ENCODE measurements at places on chromosomes 1 and 21.

DNA sequence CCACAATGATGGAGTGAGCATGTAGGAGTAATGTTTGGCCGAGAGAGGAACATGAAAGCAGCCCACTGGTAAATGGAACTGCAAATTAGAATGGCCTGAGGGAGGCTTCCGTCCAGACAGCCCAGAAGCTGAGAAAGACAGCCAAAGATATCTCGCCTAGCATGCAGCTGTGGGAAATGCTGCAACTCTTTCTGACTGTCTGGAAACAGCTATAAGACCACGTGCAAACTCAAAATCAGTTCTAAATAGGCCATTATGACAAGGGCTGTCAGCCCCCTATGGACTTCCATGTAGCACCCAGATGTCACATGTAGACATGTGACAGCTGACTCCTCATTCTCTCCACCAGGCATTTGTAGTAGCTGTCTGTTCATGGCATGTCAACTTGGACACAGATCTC lies 62.9 kb upstream of the ATP1A1 start:
- DNase-seq: no peak

- DNase-seq: no peak
Measured at GRCh38 chr1:84353695-84354094, 44.6 kb upstream of the DNASE2B start.

DNA sequence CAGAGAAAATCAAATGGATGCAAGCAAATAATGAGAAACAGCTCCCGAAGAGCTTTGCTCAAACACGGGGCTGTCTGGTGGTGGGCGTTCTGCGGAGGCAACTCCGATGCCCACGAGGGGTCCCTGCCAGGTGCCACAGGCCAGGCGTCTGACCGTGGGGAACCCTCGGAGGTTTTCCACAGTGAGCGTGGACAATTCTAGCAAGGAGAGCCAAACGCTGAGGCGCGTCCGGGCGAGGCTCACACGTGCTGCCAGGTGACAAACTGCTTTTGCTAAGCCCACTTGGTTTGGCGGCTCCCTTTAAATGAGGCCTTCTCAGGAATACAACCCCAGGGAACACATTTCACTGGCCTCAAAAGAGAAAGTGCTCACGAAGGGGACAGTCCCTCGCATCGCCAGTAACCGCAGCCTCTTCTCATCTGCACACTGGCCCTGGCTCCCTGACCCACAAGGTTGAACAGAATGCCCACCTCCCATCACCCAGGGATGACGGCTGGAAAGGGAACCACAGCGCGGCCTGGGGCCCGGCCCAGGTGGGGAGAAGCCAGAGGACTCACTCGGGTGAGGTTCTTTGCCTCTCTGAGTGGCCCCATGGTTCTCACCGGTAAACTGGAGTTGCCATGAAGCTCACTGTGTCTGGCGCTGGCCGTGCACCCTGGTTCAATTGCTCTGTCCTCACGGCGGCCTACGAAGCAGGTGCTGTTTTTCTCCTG lies 97.4 kb downstream of the PRDM16 start:
- DNase-seq: no peak

GRCh38 chr1:39690794-39691382 lies 345 bp downstream of the HPCAL4 start:
- DNase-seq: no peak

DNA sequence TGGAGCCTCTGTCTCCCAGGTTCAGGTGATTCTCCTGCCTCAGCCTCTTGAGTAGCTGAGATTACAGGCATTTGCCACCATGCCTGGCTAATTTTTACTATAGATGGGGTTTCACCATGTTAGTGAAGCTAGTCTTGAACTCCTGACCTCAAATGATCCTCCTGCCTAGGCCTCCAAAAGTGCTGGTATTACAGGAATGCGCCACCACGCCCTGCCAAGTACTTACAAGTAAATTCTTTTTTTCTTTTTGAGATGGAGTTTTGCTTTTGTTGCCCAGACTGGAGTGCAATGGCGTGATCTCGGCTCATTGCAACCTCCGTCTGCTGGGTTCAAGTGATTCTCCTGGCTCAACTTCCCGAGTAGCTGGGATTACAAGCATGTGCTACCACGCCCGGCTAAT lies 42.5 kb downstream of the RPRD2 start:
- DNase-seq: no peak

GRCh38 chr1:84720221-84720780 lies 30.0 kb upstream of the SSX2IP start:
- DNase-seq: no peak

GRCh38 chr1:204092632-204093420 lies 19.9 kb downstream of the SOX13 start:
- no peak for DNase-seq

DNA sequence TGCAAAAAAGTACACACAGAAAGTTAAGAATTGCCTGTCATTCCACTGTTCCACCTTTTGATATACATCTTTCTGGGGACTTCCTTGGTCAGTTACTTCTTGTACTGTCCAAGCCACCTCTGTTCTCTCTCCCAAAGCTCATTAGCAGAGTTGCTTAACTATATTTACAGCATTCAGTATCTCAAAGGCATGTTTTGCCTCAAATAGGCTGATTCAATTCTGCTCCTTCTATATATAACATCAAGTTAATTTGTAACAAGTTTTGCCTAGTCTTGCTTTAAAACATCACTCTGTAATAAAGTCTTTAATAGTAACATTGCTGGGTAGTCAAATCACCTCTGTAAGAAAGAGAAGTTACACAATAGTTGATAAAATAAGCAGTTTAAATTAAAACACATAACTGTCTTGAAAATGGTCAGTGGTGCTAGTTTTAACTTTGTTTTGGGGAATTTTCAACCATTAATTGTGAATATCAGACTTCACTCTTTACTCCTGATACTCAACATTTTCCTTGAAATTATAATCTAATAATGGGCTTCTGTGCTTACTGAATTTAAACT lies 35.7 kb downstream of the EDARADD start:
- DNase-seq: no peak

GRCh38 chr1:21783679-21784603 lies 992 bp upstream of the USP48 start:
- no peak for DNase-seq

DNA sequence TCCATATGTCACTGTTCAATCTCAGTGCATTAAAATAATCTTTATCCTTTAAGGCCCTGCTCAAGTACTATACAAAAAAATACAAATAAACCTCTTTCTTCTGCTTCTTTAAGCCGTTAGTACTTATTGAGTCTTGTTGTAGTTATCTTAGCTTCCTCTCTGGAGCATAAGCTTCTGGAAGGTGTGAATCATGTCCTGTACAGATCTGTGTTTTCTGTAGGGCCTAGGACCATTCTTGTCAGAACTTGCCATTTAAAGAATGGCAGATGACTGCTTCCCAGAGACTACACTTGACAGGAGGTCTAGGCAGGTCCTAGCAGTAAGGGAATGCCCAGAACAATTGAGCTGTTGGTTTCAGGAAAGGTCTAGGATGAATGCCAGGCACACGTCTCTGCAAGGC lies 12.9 kb downstream of the NEK7 start:
- no peak for DNase-seq

- DNase-seq: no peak
Measured at GRCh38 chr1:156076609-156077429, 5.4 kb downstream of the MEX3A start.

DNA sequence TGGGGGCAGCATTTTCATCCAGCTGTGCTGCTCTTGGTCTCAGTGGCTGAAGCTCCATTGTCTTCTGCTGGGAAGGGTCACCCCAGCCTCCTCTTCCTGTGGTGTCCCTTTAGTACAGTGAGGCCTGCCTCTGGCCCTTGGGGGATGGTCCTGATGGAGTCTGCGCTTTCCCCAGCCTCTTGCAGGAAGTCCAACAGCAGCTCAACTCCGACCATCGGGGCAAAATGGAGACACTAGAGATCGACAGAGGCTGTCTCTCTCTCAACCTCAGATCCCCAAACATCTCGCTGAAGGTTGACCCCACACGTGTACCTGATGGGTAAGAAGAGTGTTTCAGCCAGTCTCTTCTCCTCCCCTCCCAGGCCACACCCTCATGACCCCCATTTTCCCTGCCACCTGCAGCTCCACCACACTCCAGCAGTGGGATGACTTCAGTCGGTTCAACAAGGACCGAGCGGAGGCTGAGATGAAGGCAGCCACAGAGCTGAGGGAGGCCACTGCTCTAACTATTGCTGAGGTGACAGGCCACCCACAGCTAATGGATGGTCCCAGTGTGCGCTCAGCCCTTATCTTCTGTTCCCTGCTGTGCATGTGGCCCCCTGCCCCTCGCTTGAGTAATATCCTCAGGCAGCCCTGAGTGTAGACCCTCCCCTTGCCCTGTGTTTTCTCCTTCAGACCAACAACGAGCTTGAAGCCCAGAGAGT lies 2.0 kb upstream of the ADPRS start:
- no peak for DNase-seq

DNA sequence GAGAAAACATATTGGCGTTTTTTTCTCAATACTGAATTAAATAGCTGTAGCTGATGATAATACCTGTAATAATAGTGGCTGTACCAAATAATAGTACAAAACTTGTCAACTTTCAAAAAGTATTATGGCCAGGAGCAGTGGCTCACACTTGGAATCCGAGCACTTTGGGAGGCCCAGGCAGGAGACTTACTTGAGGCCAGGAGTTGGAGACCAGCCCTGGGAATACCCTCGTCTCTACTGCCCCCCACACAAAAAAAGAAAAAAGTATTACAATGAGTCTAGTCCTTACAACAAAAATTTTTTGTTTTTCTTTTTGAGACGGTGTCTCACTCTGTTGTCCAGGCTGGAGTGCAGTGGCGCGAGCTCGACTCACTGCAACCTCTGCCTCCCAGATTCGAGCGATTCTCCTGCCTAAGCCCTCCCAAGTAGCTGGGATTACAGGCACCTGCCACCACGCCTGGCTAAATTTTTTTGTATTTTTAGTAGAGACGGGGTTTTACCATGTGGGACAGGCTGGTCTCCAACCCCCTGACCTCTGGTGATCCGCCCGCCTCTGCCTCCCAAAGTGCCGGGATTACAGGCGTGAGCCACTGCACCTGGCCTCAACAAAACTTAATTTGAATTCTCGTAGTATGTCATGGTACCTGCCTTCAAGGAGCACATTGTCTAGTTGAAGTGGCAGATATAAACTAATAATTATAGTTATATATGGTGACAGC lies 1.4 kb downstream of the RBBP4 start:
- DNase-seq: no peak

- DNase-seq: no peak
Measured at GRCh38 chr1:48681476-48682305, 95.0 kb downstream of the BEND5 start.

DNA sequence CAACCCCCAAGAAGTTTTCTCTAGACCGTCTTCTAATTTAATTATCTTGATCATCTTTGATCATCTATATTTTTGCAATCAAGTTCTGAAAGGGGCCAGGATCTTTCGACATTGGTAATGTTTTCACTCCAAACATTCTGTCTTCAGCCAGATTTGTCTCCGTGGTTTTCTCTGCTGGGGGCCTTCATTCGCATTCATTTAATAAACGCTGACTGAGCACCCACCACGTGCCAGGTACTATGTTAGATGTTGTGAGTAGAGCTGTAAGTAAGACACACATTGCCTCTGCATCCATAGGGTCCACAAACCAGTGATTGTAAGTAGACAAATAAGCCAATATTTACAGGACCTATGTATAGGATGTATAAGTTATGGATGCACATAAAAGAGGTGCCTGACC lies 134.5 kb upstream of the MROH9 start:
- no peak for DNase-seq

DNA sequence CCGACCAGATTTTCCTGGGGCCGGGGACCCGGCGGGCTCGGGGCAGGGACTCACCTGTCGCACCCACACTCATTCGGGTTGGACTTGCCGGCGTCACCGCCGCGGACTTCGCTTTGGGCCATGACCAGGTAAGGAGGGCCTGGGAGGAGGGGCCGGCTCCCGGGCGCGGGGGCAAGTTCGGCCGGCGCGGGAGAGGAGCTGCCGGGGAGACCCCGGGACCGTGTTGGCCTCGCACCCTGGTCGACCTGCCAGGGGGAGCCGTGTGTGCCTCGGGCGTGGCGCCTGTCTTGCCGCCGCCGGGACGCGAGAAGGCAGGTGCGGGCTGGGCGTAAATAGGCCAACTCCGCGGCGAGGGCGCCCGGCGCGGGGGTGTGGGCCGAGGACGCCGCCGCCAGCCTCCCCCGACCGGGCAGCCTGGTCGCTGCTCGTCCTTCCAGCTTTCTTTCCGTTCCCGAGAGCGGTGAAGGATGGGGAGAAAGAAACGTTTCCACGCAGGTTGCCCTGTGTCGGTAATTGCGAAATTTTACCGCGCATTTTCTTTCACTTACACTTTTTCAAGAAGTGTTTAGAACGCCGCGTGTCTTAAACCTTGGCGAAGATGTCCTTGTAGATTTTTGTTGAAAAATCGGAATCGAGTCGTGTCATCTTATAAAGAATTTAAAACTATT lies 558 bp downstream of the USP1 start:
- no peak for DNase-seq

DNA sequence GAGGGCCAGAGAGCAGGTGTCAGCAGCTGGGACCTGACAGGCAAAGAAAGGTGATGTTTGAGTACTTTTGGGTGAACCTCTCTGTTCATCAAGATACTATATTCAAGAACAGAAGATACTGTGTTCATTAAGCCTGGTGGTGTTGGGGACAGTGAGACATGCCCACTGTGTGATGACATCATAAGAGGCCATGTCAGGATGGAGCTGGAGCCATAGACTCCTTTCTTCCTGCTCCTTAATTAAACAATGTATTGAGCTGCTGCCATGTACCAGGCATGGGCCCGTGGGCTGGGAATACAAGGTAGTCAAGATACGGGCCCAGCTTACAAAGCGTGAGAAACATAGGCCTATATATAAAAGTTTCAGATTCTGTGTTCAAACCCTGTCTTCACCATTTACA lies 435.4 kb downstream of the RPS6KC1 start:
- no peak for DNase-seq

DNA sequence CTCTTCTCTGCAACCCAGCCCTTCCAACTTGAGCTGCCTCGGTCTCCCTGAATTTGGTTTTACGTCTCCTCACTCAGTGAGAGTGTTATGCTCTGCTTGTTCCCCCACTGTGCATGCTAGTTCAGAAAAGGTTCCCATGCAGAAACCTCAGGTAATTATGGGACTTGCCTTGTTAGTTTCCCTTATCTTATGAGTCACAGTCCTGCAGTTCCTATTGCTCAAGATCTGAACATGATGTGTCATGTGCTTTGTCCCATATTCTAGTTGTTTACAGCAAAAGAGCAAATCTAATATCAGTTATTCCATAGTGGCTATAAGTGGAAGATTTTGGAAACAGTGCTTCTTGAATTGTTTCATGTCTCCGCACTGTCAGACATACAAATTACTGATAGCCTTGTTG lies 74.4 kb downstream of the DUSP10 start:
- no peak for DNase-seq

DNA sequence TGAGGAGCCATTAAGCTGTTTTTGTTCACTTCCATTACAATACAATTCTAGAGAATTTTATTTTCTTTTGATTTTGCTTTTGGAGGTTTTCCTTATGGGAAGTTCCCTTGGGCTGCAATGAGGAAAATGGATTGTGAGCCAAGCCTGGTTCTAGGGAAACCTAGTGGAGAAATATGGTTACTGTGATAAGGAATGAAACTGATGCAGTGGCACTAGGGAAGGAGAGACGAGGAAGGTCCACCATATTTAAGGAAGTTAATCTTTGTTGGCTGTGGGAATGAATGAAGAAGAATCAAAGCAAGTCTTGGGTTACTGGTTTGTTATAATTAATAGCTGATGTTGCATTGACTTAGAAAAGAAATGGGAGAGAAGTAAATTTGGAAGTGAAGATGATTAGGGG lies 28.4 kb downstream of the CHML start:
- DNase-seq: no peak
